ENCODE measurements at places on chromosomes 4 and X.

DNA sequence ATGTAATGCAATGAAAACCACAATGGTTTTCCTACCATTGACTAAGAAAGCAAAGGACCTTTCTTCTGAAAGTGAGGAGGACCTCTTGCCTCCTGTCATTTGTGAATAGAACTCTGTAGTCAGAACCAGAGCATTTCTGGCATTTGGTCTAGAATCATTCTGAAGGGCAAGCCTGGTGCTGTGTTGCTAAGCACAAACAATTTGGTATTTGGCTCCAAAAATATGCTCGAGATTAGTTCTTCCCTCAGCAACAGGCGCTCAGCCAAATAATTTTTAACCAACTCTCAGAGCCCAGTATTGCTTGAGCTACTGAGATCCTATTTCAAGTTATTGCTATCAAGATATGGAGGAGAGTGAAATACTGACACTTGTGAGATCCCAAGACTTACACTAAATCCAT is 71.0 kb downstream of the SNCA start:
- DNase-seq, result peak; percentile 72

DNA sequence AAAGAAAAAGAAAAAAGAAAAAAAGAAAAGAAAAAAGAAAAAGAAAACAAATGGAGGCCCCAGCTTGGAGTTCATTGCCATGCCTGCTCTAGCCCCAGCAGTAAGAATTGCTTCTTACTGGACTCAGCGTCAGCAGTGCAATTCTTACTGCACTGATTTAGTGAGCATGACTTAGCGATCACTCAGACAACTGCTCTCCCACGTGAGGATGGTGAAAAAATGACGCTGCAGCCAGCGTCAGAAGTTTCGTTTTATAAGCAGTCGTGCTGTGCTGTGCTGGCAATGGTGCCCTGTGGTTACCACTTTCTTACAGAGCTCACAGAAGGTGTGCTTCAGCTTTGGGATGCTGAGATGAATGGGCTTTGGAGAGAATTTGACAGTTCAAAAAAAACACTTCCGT is 68.3 kb upstream of the DDX3X start:
- peak; percentile 75 for DNase-seq

- no peak for DNase-seq
These were observed 16.7 kb downstream of the LGI2 start for GRCh38 chr4:25013756-25014661.

DNA sequence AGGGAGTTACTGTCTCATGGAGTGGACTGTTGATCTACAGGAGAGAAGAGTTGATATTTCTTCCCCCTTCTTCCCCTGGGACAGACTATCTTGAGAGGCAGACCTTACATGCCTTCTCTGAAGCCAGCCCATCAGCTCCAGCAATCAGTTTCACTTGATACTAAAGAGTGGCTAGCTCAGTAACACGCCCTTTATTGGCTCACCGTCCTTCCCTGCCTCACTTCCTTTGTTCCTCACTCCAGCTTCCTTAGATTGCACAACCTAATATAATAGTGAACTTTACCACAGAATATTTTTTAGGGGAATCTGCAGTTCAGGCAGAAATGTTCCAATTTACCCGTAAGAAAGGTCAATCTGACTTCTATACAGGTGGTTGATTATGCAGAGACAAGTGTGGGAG is 128.1 kb upstream of the NDP start:
- no peak for DNase-seq

- DNase-seq, result no peak
These were observed 578.9 kb upstream of the FAT1 start for GRCh38 chr4:187302457-187303150.

DNA sequence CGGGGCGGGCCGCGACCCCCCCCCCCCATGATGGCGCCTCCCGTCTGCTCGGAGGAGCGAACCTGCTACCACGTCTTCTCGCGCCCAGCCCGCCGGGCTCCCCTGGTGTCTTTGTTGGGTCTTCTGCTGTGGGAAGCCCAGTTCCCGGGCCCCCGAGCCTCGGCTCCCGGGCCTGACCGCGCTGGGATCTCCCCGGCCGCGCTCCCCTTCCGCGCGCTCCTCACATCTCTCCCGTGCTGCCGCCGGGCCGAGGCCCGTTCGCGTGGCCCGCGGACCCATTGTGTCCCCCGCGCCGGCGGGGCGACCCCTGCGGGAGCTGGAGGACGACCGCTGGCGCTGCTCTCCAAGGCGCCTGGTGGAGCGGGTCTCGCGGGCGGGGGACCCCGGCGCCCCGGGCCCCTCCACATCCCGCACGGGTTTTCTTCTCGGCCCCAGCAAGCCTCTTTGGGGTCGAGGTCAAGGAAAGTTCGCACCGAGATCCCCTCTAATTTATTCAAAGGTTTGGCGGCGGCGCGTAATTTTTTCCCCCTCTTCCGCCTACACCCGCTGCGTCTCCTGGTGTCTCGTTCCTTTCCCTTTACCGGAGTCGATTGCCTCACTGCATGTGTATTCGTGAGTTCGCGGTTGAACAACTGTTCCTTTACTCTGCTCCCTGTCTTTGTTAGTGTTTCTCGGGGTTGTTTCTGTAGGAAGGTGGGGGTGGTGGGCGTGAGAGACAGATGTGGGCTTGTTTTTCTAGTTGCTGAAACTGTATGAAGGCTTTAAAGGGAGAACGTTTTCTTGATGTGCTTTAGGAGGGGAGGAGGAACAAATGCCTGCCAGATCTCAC is 770 bp downstream of the SMAD1 start:
- DNase-seq, result peak; percentile 54

DNA sequence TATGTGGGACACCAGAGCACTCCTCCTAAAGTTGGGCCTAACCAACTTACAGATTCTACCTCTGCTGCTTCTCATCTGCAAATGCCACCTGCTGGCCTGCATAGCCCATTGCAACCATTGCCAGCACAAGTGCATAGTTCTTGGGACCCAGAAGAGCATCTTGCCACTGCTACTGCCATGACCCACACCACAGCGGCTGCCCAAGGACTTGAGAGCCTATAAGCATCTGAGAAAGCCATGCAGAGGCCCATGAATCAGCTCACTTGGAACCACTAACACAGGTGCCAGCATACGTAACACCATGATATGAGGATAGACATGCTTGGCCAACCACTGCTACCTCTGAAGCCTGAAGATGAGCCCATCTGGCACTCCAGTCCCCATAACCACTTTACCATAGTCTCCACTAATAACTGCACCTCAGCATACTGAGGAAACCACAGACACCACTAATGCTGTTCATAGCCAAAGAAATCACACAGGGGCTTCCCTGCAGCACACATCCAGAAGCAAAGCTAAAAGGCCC is 258.1 kb upstream of the AGTR2 start:
- DNase-seq, result no peak

DNA sequence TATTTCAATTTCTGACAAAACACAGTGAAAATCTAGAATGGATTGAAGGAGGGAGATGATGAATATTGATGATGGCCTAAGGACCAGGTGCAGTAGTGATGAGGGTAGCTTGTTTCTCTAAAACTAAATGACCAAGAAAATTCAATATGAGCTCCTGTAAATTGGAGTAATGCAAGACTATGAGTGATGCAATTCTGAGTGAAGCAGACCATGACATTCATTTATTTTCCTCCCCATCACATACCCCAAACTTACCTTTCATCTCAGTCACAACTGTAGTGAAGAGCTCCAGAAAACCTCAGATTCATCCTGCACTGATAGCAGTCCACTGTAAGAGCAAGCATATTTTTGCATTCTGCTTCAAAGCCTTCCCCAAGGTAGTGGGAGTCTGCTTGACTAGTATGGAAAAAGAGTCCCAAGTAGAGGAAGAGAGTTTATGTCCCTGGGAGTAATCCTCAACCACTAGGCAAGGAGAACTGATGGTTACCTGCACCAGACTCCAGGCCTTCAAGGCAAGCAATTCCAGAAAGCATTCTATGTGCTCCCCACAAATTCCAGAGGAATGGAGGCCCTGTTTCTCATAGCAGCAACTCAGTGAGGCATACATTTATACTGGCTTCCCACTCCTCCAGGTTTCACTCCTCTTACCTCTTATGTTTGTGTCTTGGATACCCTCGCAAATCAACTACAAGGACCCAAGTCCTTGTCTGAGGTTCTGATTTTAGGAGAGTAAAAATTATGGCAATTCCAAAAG is 47.2 kb downstream of the CXCL1 start:
- DNase-seq, result no peak

Data from trophoblast cell (in vitro differentiated cells and primary cell).